Activated CD4-positive, alpha-beta T cell treated with anti-CD3 and anti-CD28 coated beads, Interleukin-2, amount 50 U/mL, for 16 hours (primary cell): ENCODE measurements at places on chromosomes 7 and 10.
A peak's percentile ranks its signal among the peaks of the same experiment; 100 is the strongest.

DNA sequence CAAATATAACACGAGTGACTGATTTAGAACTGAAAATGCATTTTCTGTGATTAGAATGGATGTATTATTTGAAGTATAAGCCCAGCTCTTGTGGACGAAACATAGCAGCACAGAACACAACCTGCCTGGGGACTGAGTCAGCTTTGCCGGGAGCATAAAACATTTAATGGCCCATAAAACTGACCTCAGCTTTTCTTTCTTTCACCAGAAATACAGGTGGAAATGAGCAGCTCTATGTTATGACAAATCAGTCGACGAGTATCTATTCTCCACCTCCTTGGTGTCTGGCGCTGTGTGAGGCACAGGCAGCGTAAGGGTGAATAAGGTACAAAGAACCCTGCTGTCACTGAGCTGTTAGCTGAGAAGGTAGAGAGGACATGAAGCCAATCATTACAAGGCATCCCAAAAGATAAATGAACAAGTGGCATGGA, 471.6 kb upstream of the AKR1E2 start:
- DNase-seq: no peak

DNA sequence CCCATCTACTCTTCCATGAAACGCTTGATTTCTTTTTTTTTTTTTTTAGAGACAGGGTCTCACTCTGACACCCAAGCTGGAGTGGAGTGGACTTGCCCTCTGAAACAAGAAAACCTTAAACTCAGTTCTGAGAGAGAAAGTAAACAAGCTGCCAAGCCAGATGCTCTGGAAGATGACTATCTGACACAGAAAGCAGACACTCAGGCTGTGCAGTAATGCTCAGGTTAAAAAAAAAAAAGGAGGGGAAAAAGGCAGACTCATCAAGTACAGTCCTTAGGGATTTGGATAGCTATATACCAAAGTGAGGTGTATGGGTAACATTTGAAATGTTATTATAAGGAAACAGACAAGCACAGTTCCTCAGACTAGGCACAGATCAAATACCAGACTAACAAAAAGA, 80.5 kb downstream of the IDE start:
- DNase-seq: no peak

GRCh38 chr7:73865738-73866445, 4.9 kb downstream of the TMEM270 start:
- DNase-seq: peak; percentile 28

DNA sequence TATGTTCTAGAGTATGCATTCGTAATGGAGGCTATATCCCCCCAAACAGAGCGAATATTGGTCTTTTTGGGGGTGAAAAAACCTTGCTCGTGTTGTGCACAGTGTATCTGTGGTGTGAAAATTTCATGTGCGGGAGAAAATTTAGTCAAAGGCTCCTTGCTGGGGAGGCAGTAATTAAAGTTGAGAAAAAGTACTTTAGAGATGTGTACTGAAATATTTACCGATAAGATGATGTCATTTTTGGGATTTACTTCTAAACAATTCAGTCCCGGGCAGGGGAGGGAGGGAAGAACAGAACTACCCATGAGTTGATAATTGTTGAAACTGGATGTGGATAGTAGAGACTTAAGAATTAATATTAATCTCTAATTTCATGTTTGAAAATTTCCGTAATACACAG, 9.3 kb downstream of the RBM17 start:
- DNase-seq: no peak

- DNase-seq: no peak
These were observed 21.3 kb downstream of the DDC start for GRCh38 chr7:50543776-50544442.

DNA sequence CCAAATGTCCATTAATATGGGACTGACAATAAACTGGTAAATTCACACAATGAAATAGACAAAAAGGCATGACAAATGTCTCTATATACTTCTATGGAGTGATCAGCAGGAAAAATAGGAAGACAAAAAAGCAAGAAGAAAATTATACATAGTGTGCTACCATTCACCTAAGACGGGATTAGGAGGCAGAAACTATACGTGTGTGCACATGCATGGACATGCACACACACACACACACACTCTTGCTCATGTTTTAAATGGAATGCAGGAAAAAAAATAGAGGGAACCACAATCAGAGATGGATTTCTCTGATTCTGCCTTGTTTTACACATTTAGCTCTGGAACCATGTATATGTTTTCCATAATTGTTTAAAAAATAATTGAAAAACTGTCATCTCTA, 119.0 kb downstream of the ZFAND4 start:
- DNase-seq: no peak

DNA sequence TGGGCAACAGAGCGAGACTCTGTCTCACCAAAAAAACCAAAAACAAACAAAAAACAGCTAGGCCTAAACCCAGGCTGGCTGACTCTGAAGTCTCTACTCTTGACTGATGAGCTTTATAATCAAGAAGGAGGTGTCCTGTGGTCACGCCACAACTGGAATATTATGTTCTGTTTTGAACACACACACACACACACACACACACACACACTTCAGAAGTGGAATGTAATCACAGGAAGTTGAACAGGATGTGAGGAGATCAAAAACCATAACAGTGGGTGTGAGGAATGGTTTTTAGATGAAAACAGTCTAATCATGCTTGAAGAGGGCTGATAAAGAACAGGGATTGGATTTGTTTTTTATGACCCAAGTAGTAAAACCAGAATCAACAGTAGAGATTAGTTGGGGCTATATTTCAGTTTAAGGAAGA, 51.1 kb upstream of the IL6 start:
- DNase-seq: peak; percentile 80

DNA sequence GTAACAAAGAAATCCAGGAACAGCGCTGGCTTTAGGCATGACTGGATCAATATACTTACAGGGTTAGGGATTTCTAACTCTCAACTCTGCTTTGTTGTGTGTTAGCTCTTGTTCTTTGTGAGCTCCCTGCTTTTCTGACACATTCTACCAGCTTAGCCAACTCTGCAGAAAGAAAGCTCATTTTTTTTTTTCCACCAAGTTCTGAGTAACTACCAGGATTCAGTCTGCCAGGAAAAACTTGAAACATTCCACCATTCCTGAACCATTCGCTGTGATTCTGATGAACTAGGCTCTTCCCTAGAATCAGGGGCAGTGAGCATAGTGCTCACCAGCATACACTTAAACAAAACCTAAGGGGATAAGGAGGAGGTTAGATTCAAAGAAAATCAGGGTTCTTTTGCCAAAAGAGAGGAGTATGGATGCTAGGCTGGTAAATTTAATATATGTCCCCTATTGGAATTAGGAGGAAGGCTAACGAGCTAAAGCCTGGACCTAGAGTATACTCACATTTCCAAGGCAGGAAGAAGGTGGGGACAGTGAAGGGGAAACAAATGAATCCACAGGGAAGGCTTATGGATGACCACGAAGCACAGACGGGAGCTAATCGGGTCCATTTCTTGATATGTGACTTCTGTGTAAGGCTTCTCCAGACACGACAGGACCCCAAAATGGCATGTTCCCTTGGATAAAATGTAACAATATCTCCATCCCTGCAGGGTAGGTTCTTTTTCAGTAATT, 183.4 kb downstream of the PRKG1 start:
- no peak for DNase-seq
